HCT116 (cell line): ENCODE measurements at places on chromosomes 3 and 15.
A peak's percentile ranks its signal among the peaks of the same experiment; 100 is the strongest.

- DNase-seq = no peak
- H3K27ac ChIP-seq = no peak overlapping the region
- no peaks in the 10 kb centered on the region for H3K36me3 ChIP-seq
- peaks cover 9% of the 10 kb centered on the region for H3K27me3 ChIP-seq
- H3K4me3 ChIP-seq = no peak overlapping the region
These were observed 72.7 kb upstream of the TAMM41 start for GRCh38 chr3:11919390-11919789.

GRCh38 chr15:69337138-69337537, 38.4 kb downstream of the PAQR5 start:
- H3K36me3 ChIP-seq = no peaks in the 10 kb centered on the region
- no peak overlapping the region for H3K4me3 ChIP-seq
- peak; percentile 57 for DNase-seq
- no peaks in the 10 kb centered on the region for H3K27me3 ChIP-seq
- peaks cover 52% of the 10 kb centered on the region for H3K4me1 ChIP-seq
- peak overlapping the region; percentile 48; the same call in 1 of the 2 replicates for H3K27ac ChIP-seq

GRCh38 chr15:36183201-36183600, 396.2 kb upstream of the CDIN1 start:
- no peaks in the 10 kb centered on the region for H3K36me3 ChIP-seq
- no peak for DNase-seq
- no peaks in the 10 kb centered on the region for H3K27me3 ChIP-seq
- H3K27ac ChIP-seq = no peak overlapping the region

DNA sequence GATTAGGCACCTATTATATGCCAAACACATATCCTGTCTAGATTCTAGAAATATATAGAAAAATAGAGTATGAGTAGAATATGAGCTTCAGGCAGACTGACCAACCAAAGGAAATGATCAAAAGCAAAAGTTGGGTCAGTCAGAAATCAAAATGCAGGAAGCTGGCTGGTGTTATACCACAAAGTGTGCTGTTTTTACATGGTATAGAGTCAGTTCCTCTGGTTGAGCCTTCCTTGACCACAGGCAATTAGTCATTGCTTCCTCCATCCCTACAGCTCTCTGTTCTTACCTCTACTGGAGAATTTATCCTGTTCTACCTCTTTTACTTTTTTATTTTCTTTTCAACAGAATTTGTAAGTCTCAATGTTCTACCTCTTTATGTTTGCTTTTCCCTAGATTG, 149.8 kb downstream of the TMCO5A start:
- H3K4me3 ChIP-seq = no peak overlapping the region
- no peaks in the 10 kb centered on the region for H3K36me3 ChIP-seq
- H3K27ac ChIP-seq = no peak overlapping the region

DNA sequence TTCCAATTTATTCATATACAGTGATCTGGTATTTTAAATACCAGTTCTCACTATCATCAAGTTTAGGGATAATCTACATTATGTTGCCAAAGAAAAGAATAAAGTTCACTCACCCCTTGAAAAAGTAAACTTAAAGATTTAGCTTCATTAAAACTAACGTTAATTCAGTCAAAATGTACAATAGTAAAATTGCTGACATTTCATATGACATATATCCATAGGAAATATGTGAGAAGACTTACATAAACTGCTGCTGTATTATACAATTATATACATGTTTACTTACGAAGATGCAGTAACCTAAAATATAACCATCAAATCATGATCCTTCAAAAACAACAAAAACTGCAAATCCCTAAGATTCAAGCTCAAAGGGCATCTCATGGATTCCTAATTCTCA, 44.0 kb downstream of the ATR start:
- H3K4me3 ChIP-seq = no peak overlapping the region
- H3K27ac ChIP-seq = no peak overlapping the region
- no peaks in the 10 kb centered on the region for H3K27me3 ChIP-seq
- DNase-seq = no peak

GRCh38 chr3:106338582-106339214, 469.9 kb upstream of the CBLB start:
- no peak for DNase-seq
- H3K4me3 ChIP-seq = no peak overlapping the region
- H3K27ac ChIP-seq = no peak overlapping the region
- H3K36me3 ChIP-seq = no peaks in the 10 kb centered on the region
- no peaks in the 10 kb centered on the region for H3K4me1 ChIP-seq
- no peaks in the 10 kb centered on the region for H3K27me3 ChIP-seq

- no peaks in the 10 kb centered on the region for H3K36me3 ChIP-seq
- no peaks in the 10 kb centered on the region for H3K4me1 ChIP-seq
- H3K27me3 ChIP-seq = no peaks in the 10 kb centered on the region
These were observed 83.6 kb downstream of the LRTM1 start for GRCh38 chr3:54844211-54844610.

GRCh38 chr3:47377186-47377585, 3.6 kb upstream of the PTPN23 start:
- no peak overlapping the region for H3K27ac ChIP-seq
- no peaks in the 10 kb centered on the region for H3K36me3 ChIP-seq
- peaks cover 23% of the 10 kb centered on the region for H3K4me1 ChIP-seq
- H3K27me3 ChIP-seq = no peaks in the 10 kb centered on the region
- no peak overlapping the region for H3K4me3 ChIP-seq

DNA sequence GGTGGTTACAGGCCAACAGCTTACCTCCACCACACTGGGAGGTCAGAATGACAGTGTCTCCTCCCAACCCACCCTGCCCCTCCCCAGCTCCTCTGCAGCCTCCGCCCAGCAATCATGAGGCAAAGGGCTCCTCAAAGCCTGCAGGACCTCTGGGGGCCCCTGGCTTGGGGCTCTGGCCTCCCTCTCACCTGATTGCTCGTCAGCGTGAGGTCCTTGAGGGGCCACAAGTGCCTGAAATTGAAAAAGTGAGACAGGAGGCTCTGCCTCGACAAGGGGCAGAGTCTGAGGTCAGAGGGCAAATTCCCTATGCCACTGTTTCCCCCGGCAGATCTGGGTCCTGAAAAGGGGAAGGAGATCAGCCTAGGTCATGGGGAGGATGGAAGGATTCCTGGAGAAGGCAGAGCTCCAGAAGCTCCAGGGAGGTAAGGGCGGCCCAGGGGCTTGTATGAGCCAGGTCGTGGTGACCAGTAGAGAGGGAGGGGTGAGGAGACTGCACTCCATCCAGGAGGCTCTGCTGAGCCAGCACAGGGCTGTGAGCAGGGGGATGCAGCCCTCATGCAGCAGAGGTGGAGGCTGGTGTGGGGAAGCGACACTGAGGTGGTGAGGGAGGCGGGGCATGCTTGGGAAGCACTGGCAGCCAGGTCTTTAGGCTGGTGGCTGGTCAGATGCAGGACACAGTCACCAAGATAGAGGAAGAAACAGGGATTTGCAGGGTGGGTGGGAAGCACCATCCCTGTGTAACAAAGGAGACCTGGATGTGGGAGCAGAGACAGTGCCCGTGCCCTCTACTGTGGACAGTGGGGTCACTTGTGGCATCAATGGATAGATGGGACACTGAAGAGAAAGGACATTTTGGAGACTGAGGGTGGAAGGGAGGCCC, 20.1 kb downstream of the ALS2CL start:
- H3K36me3 ChIP-seq = no peaks in the 10 kb centered on the region
- H3K27ac ChIP-seq = no peak overlapping the region
- no peaks in the 10 kb centered on the region for H3K4me1 ChIP-seq
- no peak for DNase-seq
- no peak overlapping the region for H3K4me3 ChIP-seq
